ENCODE measurements at places on chromosomes 3 and 15.

DNA sequence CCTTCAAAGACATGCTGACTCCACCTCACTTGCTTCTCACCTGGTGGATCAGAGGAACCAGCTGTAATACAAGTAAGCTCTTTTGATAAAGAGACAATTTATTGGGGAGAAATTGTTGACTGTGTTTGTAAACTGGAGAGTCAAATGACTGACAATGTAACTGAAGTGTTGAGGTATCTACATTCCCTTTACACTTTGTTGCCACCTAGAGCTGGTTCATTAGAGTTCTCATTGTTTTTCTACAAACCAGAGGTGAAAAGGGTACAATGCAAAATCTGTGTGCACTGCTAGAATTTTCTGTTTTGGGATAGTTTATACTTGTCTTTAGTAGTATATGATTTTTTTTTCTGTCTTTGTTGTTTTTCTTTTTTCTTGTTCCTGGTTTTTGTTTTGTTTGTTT, 8.7 kb upstream of the LRRC58 start:
- H3K4me3 ChIP-seq: no peak overlapping the region
- DNase-seq: no peak
- H3K27me3 ChIP-seq: no peaks in the 10 kb centered on the region
- H3K4me1 ChIP-seq: no peaks in the 10 kb centered on the region
- no peaks in the 10 kb centered on the region for H3K36me3 ChIP-seq
- H3K27ac ChIP-seq: no peak overlapping the region

- no peaks in the 10 kb centered on the region for H3K4me1 ChIP-seq
- no peaks in the 10 kb centered on the region for H3K27me3 ChIP-seq
- no peak overlapping the region for H3K4me3 ChIP-seq
- DNase-seq: no peak
These were observed 231.0 kb upstream of the CHRNA7 start for GRCh38 chr15:31799319-31799714.

DNA sequence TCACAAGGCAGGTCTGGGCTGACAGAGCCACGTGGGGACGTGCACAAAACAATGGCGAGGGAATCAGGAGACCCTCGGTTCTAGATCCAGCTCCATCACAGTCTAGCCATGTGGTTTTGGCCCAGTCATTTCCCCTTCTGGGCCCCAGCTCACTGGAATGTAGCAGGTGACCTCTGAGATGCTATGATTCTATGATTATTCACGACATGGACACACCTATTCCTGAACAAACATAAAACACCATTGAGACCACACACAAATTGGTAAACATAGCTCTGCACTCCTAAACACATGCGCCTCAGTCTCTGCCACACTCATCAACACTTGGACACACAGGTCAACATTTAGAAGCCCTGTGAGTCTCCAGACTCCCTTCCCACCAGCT, 9.0 kb downstream of the IGDCC4 start:
- peaks cover 23% of the 10 kb centered on the region for H3K4me1 ChIP-seq
- H3K4me3 ChIP-seq: no peak overlapping the region
- no peak overlapping the region for H3K27ac ChIP-seq
- no peaks in the 10 kb centered on the region for H3K36me3 ChIP-seq
- no peaks in the 10 kb centered on the region for H3K27me3 ChIP-seq

- no peak for DNase-seq
- H3K4me3 ChIP-seq: no peak overlapping the region
- H3K36me3 ChIP-seq: no peaks in the 10 kb centered on the region
- H3K4me1 ChIP-seq: no peaks in the 10 kb centered on the region
These were observed 110.8 kb downstream of the GREM1 start for GRCh38 chr15:32828507-32829186.

- no peaks in the 10 kb centered on the region for H3K27me3 ChIP-seq
- H3K27ac ChIP-seq: no peak overlapping the region
- H3K36me3 ChIP-seq: peaks cover 9% of the 10 kb centered on the region
- peak; percentile 15 for DNase-seq
- no peaks in the 10 kb centered on the region for H3K4me1 ChIP-seq
These were observed 37.8 kb downstream of the CFAP100 start for GRCh38 chr3:126432361-126433104.

DNA sequence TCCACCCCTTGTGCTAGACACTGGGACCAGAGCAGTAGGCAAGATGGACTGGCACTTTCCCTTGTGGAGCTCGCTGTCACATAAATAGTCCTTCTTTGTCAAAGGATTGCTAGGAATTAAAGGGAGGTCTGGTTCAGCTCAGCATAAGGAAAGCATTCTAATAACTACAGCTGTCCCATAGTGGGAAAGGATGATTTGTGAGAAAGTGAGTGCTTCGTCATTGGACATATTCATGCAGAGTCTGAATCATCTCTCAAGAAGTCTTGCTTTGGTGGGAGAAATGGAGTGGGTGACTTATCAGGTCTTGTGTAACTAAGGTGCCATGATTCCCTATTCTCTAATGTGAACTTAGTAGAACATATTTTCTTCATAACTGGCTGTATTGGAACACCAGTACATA, 14.7 kb downstream of the PPARG start:
- no peak for DNase-seq
- H3K4me1 ChIP-seq: no peaks in the 10 kb centered on the region
- no peaks in the 10 kb centered on the region for H3K27me3 ChIP-seq
- H3K27ac ChIP-seq: no peak overlapping the region
- no peaks in the 10 kb centered on the region for H3K36me3 ChIP-seq

- no peak overlapping the region for H3K4me3 ChIP-seq
- DNase-seq: no peak
- no peaks in the 10 kb centered on the region for H3K4me1 ChIP-seq
- H3K27ac ChIP-seq: no peak overlapping the region
- H3K27me3 ChIP-seq: no peaks in the 10 kb centered on the region
These were observed 41.8 kb upstream of the TPM1 start for GRCh38 chr15:63000706-63001105.

- H3K27me3 ChIP-seq: no peaks in the 10 kb centered on the region
- H3K36me3 ChIP-seq: no peaks in the 10 kb centered on the region
- no peak for DNase-seq
- H3K4me1 ChIP-seq: no peaks in the 10 kb centered on the region
These were observed 299.6 kb downstream of the ULK4 start for GRCh38 chr3:41662288-41662687.

DNA sequence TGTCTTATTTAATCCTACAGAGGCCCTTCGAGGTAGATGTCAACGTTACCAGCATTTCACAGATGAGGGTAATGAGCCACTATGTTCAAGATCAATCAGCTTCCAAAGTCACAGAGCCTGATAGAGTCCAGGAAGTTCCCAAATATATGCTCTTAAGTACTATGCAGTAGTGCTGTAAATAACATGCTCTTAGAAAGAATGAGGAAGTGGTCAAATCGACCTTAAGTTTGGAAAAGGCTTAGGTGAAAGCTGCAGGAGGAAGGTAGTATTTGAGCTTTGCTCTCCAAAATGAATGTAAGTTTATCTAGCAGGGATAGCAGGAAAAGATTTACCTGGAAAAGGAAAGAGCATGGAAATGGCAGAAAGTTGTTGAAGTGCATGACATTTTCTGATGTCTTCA, 234.0 kb downstream of the RBMS3 start:
- H3K27me3 ChIP-seq: no peaks in the 10 kb centered on the region
- H3K4me1 ChIP-seq: peaks cover 46% of the 10 kb centered on the region
- DNase-seq: no peak
- H3K27ac ChIP-seq: no peak overlapping the region
- no peak overlapping the region for H3K4me3 ChIP-seq
- H3K36me3 ChIP-seq: no peaks in the 10 kb centered on the region

DNA sequence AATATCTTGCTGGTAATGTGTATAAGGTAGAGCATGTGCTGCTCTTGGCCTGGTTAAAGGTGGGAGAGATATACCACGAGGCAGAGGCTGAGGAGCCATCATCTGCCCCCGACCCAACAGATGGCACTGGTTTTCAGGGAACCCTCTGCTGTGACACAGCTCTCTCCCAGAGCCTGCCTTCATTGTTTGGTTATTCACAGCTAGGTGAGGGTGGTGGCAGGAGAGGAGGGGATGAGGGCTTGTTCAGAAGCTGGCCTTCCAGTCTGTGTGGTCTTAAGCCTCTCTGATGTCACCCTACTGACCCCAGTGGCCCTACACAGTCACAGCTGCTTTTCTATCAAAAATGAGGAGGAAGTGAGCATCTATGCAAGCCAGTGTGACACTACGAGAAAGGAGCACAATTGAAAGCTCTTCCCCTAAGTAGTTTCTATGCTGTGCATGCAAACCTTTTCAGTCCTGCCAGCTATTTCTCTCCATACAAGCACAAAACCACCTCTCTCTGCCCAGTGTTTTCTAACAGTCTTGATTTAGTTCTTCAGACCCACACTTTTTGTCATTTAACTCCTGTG, 258.4 kb upstream of the AGTR1 start:
- H3K27ac ChIP-seq: no peak overlapping the region
- H3K4me3 ChIP-seq: no peak overlapping the region
- H3K36me3 ChIP-seq: no peaks in the 10 kb centered on the region
- no peaks in the 10 kb centered on the region for H3K27me3 ChIP-seq

GRCh38 chr15:58511599-58511987, 79.8 kb downstream of the LIPC start:
- H3K27me3 ChIP-seq: no peaks in the 10 kb centered on the region
- H3K36me3 ChIP-seq: no peaks in the 10 kb centered on the region
- H3K4me1 ChIP-seq: no peaks in the 10 kb centered on the region
- H3K27ac ChIP-seq: no peak overlapping the region
- no peak overlapping the region for H3K4me3 ChIP-seq

DNA sequence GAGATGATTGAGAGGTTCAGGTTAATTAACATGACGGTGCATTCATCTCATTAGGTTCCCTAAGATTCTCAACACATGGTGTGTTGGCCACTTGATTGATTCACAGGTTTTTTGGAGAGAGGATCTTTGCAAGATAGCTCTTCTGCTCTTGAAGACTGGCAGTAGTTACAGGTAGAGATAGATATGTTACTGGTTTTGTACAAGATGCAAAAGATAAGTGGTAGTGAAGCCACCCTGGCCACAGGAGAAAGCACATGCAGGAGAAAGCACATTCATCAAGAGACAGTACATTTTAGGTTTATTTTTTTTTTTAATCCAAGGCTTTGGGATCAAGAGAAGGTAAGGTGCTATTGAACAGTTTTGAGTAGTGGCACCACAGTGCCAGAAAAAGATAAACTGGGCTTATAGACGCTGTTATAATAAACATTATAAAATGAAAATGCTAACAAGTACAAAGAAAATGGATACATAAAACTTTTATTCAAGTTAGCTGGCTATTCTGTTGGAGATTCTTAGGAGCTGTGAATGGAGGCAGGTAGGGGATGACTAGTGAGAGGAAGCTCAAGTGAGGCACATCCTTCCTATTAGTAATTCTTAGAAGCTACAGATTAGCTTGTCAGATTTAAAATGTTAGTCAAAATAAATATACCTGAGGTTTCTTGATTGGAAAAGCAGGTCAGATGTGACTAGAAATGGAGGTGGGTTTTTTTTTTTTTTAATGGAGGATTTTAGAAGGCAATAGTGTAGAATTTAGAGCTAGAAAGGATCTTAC, 10.8 kb downstream of the SELENOT start:
- H3K4me1 ChIP-seq: peaks cover 5% of the 10 kb centered on the region
- DNase-seq: no peak
- H3K27ac ChIP-seq: no peak overlapping the region
- no peaks in the 10 kb centered on the region for H3K36me3 ChIP-seq

GRCh38 chr3:8460815-8461456, 40.7 kb upstream of the LMCD1 start:
- H3K36me3 ChIP-seq: no peaks in the 10 kb centered on the region
- no peaks in the 10 kb centered on the region for H3K4me1 ChIP-seq
- H3K4me3 ChIP-seq: no peak overlapping the region
- no peaks in the 10 kb centered on the region for H3K27me3 ChIP-seq
- no peak overlapping the region for H3K27ac ChIP-seq

GRCh38 chr3:107676469-107677309, 153.9 kb downstream of the BBX start:
- H3K4me3 ChIP-seq: no peak overlapping the region
- no peak overlapping the region for H3K27ac ChIP-seq
- no peak for DNase-seq
- H3K36me3 ChIP-seq: no peaks in the 10 kb centered on the region

- H3K36me3 ChIP-seq: no peaks in the 10 kb centered on the region
- no peaks in the 10 kb centered on the region for H3K27me3 ChIP-seq
- DNase-seq: peak; percentile 23
These were observed 30.3 kb downstream of the SUCLG2 start for GRCh38 chr3:67624078-67624477.

All from adrenal gland (tissue), 19 donors.